Right renal cortex interstitium (tissue), 3 donors: ENCODE measurements at places on chromosomes 5 and 9. TPM values are rescaled to one million over a fixed set of nuclear protein-coding genes. Genes with fewer than 3 reads are reported as not detected.

The ZNF618 gene
- polyA plus RNA-seq = 39.9 TPM

The RC3H2 gene
- polyA plus RNA-seq = 45.7 TPM

The FCN1 gene
- 3.2 TPM for polyA plus RNA-seq

The GRIN1 gene
- polyA plus RNA-seq = not detected

The ZFP37 gene
- polyA plus RNA-seq = 12.9 TPM

The C7 gene
- polyA plus RNA-seq = 208 TPM

The SPAG8 gene
- polyA plus RNA-seq = 7.0 TPM

The HABP4 gene
- 22.0 TPM for polyA plus RNA-seq

The JAK2 gene
- 13.1 TPM for polyA plus RNA-seq

The IPPK gene
- polyA plus RNA-seq = 12.9 TPM

The FGF18 gene
- 0.39 TPM for polyA plus RNA-seq

The BRD9 gene
- 38.9 TPM for polyA plus RNA-seq

The CCDC171 gene
- polyA plus RNA-seq = 4.5 TPM

The KCNV2 gene
- polyA plus RNA-seq = not detected

The PCDHB4 gene
- polyA plus RNA-seq = 2.9 TPM

The ZFP62 gene
- 70.6 TPM for polyA plus RNA-seq

The SLC4A9 gene
- 18.1 TPM for polyA plus RNA-seq

The FOXD4L6 gene
- not detected for polyA plus RNA-seq

The SMIM33 gene
- not detected for polyA plus RNA-seq

The SHROOM1 gene
- polyA plus RNA-seq = 11.6 TPM

DNA sequence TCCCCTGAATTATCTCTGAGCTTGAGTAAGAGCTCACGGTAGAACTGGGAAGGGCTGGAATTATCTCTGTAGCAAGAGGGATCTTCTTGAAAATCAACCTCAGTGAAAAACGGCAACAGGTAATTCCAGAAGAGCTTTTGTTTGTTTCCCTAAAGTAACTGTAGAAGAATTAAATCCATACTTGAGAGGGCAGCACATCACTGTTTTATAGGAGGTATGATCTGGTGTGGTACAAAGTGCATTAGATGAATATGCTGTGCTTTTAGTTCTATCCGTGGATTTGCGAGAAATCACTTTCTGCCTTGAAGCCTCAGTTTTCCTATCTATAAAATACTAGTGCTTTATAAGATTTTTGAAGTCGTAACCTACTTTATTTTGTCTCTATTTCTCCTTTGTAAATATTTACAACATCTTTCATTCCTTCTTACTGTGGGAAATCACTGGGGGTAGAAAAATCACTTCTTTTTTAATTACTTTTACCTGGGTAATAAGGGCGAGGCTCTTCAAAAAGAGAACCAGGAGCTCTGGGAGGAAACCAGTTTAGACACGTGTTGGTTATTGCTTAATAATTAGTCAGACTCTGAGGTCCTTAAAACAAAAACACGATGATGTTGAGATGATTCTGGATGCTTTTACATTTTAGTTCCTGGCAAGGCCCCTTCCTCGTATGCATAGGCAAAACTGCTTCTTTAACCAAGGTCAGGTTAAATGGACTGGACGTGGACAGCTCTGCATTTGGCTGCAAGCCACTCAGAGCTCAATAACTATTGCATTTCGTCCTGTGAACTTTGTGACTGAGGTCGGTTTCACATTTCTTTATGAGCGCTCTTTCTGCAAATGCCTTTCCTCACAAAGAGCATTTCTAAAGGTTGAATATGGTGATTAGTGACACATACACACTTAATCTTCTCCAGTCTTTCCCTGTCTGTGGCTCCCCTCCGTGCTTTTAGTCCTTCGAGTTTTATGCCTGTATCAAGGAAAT is 376.1 kb downstream of the BRINP1 start:
- DNase-seq = no peak

- no peak for DNase-seq
Observed at GRCh38 chr5:147530530-147531389, 20.9 kb upstream of the DPYSL3 start.

- no peak for DNase-seq
Observed at GRCh38 chr9:100803956-100804355, 224.6 kb upstream of the PLPPR1 start.

DNA sequence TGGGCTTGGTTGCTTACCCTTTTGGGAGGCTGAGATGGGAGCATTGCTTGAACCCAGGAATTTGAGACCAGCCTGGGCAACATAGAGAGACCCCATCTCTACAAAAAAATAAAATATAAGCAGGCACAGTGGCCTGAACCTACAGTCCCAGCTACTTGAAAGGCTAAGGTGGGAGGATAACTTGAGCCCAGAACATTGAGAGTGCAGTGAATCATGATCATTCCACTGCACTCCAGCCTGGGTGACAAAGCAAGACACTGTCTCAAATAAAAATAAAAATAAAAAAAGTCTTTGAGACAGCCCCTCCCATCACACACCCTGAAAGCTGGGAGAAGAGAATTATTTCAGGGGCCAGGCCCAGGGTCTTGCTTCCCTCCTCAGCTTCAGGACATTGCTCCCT is 251.8 kb downstream of the BRINP1 start:
- no peak for DNase-seq

- DNase-seq = no peak
Observed at GRCh38 chr5:173233347-173234128, 1.5 kb downstream of the NKX2-5 start.

DNA sequence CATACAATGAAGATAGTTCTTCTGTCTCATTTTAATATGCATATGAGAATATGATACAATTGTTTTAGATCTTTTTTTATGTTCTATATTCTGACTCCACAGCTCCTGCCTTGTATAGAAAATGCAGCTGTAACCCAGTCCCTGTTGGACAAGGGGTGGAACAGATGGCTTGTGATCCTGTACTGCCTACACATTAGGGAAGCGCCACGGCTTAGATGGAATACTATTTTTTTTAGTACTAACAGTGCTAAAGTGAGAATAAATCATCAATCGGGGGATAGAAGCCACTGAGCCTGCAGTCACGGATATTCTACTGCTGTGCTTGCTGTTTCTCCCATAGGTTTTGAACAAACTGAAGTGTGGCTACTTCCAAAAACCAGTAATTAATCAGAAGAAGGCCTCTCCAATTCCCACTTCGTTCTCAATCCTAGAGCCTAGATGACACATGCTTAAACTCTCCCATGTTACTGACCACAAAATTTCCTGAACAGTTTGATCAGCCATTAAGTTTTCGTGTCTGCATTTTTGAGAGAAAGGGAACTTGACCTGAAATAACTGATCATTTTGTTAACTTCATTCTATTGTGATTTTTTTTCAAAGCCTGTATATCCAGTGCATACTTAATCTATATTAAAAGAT is 150.3 kb downstream of the CDH18 start:
- no peak for DNase-seq

GRCh38 chr9:113648586-113648985 is 185.1 kb downstream of the RGS3 start:
- DNase-seq = no peak

DNA sequence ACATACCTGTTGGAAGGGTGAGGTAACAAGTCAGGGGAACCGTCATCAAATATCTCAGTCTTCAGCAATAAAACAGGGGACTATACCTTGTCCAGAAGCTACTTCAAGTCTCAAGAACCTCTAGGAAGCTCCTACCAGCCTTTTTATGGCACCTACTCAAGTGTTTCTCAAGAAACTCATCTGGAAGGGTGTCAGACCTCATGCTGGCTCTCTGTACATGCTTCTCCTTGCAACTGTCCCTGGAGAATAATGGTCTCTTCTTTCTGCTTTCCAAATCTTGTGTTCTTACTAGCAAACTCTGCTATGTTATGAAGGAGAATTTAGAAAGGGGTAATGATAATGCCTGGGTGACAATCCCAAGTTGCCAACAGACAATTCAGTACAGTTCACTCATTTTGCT is 8.3 kb upstream of the PTAR1 start:
- no peak for DNase-seq

- DNase-seq = no peak
Observed at GRCh38 chr5:149174847-149175234, 33.5 kb downstream of the ABLIM3 start.

DNA sequence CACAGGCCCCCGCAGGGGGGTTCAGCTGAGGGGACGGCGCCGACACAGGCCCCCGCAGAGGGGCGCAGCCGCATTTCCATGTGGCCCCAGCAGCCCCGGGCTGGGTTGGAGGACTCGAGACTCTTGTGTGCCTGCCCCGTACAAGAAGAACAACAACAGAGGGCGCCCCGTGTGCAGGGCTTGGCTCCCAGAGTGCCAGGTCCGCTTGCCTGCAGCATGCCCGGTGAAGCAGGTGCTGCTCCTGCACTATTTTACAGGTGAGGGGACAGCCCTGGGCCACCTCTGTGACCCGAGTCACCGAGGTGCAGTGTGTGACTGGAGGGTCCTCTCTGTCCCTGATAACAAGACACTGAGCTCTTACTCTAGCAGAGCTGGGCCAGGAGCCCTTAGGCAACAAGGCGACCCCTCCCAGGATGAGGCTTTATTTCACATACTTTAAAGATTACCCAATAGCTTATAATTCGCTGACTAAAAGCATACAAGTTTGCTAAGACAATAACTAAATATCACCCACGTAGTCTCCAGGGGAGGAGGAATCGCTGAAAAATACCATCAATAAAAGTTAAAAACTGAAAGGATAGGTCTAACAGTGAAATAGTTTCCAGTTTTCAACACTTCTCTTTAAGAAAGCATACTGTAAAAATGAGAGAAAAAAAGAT is 41.7 kb upstream of the SLC9A3 start:
- DNase-seq = no peak

DNA sequence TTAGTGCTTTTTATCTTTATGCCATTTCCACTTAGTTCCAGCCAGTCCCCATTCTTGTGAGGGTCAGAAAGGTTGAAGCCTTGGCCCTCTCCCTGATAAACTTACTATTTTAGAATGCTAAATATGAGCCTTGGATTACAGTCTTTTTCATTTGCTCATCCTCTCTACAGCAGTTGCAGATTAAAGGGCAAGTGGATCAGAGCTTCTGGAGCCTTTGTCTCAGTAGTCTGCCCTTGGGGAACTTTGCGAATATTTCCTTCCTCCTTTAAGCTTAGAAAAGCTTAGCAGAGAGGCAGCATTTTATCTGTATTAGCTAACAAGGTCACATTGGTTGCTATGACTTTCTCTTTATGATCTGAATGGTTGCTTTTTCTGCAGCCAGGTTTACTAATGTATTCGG is 11.5 kb downstream of the FSD1L start:
- DNase-seq = no peak

DNA sequence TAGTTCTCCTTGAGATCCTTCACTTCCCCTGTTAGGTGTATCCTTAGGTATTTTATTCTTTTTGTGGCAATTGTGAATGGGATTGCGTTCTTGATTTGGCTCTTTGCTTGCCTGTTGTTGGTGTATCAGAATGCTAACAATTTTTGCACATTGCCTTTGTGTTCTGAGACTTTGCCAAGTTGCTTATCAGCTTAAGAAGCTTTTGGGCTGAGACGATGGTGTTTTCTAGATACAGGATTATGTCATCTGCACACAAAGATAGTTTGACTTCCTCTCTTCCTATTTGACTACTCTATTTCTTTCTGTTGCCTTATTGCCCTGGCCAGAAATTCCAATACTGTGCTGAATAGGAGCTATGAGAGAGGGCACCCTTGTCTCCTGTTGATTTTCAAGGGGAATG is 609.4 kb upstream of the COX7C start:
- DNase-seq = no peak

- DNase-seq = no peak
Observed at GRCh38 chr5:154749491-154749890, 5.7 kb upstream of the LARP1 start.

- no peak for DNase-seq
Observed at GRCh38 chr5:174120401-174121005, 75.0 kb downstream of the NSG2 start.

GRCh38 chr5:31122998-31123951 is 70.2 kb upstream of the CDH6 start:
- DNase-seq = no peak

DNA sequence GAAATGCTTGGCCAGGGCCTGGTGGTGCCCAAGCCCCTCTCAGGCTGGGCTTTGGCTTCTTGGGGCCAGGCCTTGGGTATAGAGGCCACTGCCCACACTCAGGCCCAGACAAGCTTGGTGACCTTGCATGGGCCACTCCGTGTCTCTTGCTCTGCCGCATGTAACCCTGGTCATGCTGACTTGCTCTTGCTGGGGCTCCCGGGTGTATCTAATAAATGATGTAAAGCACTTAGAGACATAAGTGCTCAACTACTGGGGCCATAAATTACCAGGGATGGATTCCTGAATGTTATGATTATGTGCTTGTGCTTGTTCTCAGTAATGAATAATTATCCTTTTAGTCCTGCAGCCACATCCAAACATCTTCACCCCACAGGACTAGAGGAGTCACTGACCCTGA is 54.0 kb downstream of the C5orf15 start:
- DNase-seq = no peak

GRCh38 chr5:179603308-179603707 is 20.2 kb downstream of the HNRNPH1 start:
- DNase-seq = no peak

DNA sequence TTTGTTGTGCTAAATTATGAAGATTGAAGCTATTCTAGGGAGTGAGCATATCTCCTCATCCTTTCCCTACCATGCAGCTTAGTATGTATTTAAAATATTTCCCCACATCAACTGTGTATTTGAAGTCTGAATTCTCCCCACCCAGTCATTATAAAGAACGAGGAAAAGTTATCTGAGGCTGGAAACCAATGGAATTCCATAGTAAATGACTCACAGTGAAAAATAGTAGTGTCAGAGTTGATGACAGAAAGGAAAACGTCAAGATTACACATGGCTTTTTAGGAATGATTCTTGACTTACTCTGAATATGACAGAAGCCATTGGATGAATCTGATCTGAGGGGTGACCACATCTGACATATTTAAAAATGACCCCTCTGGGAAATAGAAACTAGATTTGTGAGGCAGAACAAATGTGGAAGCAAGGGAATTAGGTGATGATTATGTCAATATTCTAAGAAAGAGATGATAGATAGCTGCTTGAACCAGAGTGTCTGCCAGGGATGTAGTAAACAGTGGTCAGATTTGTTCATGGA is 1768.9 kb upstream of the CDH9 start:
- no peak for DNase-seq

GRCh38 chr9:77013206-77013931 is 6.1 kb upstream of the FOXB2 start:
- no peak for DNase-seq

DNA sequence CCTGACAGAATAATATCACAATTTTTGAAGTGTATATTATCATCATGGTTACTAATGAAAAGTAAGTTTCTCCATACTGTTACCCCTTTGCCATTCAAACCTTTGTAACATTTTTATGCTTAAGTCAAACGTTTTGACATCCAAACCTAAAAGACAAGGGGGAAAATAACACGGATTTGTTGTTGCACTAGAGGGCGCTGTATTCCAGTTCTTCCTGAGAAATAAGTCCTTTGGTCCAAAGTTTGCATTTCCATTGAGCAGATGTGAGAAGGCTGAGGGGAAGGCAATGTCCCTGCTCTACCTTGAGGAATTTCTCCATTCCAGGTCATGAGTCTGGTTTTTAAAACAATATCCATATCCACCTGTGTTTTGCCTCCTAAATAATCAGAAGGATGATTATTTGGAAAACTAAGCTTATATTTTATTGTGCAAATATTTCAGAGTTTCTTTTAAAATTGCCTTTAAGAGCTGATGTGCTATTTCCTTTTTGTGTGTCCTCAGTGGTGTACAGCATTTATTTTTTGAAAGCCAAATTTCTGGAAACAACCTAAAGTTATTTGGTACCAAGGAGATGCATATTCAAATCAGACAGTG is 9.7 kb downstream of the LECT2 start:
- peak; percentile 59 for DNase-seq

GRCh38 chr9:131302244-131303075 is 12.9 kb downstream of the PLPP7 start:
- no peak for DNase-seq

GRCh38 chr9:33117306-33117705 is 40.8 kb upstream of the SMU1 start:
- DNase-seq = no peak
